Activated CD4-positive, alpha-beta memory T cell treated with anti-CD3 and anti-CD28 coated beads, Interleukin-2, amount 10 ng/mL, durations not matched to agents 7 days and 5 days (primary cell): ENCODE measurements at places on chromosomes 2 and 18. TPM values are rescaled to one million over a fixed set of nuclear protein-coding genes. Genes with fewer than 3 reads are reported as not detected.

GRCh38 chr2:110991911-110992310 is 128.8 kb upstream of the BCL2L11 start:
- DNase-seq = no peak

GRCh38 chr18:5895876-5896740 is 786 bp upstream of the TMEM200C start:
- DNase-seq = no peak

GRCh38 chr2:109285244-109285651 is 156.2 kb downstream of the SH3RF3 start:
- no peak for DNase-seq

Gene GAREM1
- total RNA-seq = not detected

Gene CD207
- total RNA-seq = not detected
